Calu3 (cell line): ENCODE measurements at places on chromosomes 12 and 14. TPM values are rescaled to one million over a fixed set of nuclear protein-coding genes. Genes with fewer than 3 reads are reported as not detected.

KICS2 gene
- 12.6 and 18.3 TPM in 2 replicates for total RNA-seq

TMEM179 gene
- total RNA-seq, result not detected in 2 replicates

PLEKHD1 gene
- 0.56 and 0.73 TPM in 2 replicates for total RNA-seq

DCTN2 gene
- total RNA-seq, result 121 and 131 TPM in 2 replicates

MYF6 gene
- total RNA-seq, result not detected in 2 replicates

OR6C2 gene
- not detected in 2 replicates for total RNA-seq

TSHR gene
- not detected in 2 replicates for total RNA-seq

NIN gene
- total RNA-seq, result 19.1 and 26.6 TPM in 2 replicates

CPSF6 gene
- total RNA-seq, result 114 and 136 TPM in 2 replicates

TESPA1 gene
- not detected in 2 replicates for total RNA-seq

AKAP3 gene
- total RNA-seq, result 1.5 and 1.6 TPM in 2 replicates

MGAT4C gene
- total RNA-seq, result not detected in 2 replicates

DNA sequence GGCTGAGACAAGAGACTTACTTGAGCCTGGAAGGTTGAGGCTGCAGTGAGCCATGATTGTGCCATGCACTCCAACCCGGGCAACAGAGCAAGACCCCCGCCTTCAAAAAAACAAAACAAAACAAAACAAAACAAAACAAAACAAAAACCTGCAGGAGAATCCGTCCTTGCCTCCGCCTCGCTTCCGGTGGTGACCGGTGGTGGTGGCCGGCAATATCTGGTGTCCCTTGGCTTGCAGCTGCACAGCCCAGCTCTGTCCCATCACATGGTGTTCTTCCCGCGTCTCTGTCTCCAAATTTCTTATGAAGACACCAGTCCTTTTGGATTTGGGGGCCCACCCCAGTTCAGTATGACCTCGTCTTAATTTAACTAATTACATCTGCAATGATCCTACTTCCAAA lies 10.0 kb downstream of the SMIM41 start:
- H3K4me1 ChIP-seq, result no peaks in the 10 kb centered on the region
- H3K27ac ChIP-seq, result no peak overlapping the region
- H3K4me3 ChIP-seq, result no peak overlapping the region
- no peaks in the 10 kb centered on the region for H3K36me3 ChIP-seq
- DNase-seq, result no peak

DNA sequence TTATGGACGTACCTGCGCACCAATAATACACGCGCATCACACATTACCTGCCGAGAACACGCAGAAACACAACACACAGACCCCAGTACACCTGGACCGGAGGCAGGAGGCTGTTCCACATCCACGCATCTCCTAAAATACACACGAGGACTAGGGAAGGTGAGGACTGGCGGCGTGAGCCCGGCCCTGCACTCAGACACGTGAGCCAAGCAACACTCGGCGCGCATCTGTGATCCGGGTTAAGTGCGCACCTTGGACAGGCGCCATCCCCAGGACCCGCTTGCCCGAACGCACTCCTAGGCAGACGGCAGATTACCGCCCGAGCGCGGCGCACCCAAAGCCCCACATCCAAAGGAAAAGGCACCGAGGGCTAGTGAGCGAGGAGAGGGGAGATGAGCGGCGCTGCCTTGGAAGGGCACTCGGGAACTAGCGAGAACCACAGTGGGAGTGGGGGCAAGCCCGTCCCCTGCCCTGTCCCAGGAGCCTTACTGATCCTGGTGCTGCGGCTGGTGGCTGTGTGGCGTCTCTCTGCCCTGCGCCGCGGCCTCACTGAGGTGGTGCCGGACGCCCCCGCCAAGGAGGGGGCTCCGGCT lies 417 bp downstream of the GLS2 start:
- peaks cover 18% of the 10 kb centered on the region for H3K4me1 ChIP-seq
- peak overlapping the region; percentile 83 for H3K27ac ChIP-seq
- DNase-seq, result peak; percentile 58
- H3K4me3 ChIP-seq, result peak overlapping the region; percentile 98

- peaks cover 99% of the 10 kb centered on the region for H3K4me1 ChIP-seq
- peak overlapping the region; percentile 86 for H3K27ac ChIP-seq
- peak; percentile 36 for DNase-seq
Observed at GRCh38 chr12:13204428-13204827, 7.9 kb downstream of the EMP1 start.

GRCh38 chr14:63362389-63362819 lies 43.7 kb upstream of the GPHB5 start:
- H3K4me1 ChIP-seq, result no peaks in the 10 kb centered on the region
- DNase-seq, result no peak
- no peak overlapping the region for H3K4me3 ChIP-seq
- no peaks in the 10 kb centered on the region for H3K36me3 ChIP-seq

- H3K36me3 ChIP-seq, result no peaks in the 10 kb centered on the region
- no peak for DNase-seq
- no peak overlapping the region for H3K4me3 ChIP-seq
- no peak overlapping the region for H3K27ac ChIP-seq
- H3K27me3 ChIP-seq, result peaks cover 33% of the 10 kb centered on the region
Observed at GRCh38 chr14:23195552-23196101, 12.2 kb upstream of the SLC7A8 start.

DNA sequence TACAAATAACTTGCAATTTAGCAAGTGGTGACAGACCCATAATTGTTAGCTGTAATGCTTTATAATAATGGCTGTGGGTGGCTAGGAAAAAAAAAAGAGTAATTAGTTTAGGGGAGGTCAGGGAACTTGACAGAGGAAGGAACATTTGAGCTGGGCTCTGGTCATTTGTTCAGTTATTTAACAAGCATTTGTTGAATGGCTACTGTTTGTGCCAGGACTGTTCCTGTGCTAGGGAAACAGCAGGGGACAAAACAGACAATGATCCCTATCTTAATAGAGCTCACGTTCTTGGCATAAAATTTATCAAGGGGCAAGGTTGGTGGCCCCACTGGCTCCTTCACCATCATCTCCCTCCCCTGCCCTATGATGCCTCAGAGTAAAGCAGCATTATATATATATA lies 18.5 kb downstream of the CHST11 start:
- H3K27me3 ChIP-seq, result peaks cover 50% of the 10 kb centered on the region
- H3K27ac ChIP-seq, result no peak overlapping the region
- H3K4me3 ChIP-seq, result no peak overlapping the region
- no peaks in the 10 kb centered on the region for H3K36me3 ChIP-seq

- peaks cover 5% of the 10 kb centered on the region for H3K36me3 ChIP-seq
- DNase-seq, result no peak
- H3K4me3 ChIP-seq, result no peak overlapping the region
Observed at GRCh38 chr12:50642761-50643160, 121.1 kb upstream of the ATF1 start.

GRCh38 chr12:117124421-117125271 lies 25.4 kb upstream of the TESC start:
- H3K4me1 ChIP-seq, result peaks cover 23% of the 10 kb centered on the region
- no peaks in the 10 kb centered on the region for H3K27me3 ChIP-seq
- DNase-seq, result no peak
- no peak overlapping the region for H3K27ac ChIP-seq

GRCh38 chr12:86772696-86773095 lies 516.5 kb upstream of the MGAT4C start:
- no peak for DNase-seq
- H3K27ac ChIP-seq, result no peak overlapping the region
- no peaks in the 10 kb centered on the region for H3K27me3 ChIP-seq
- H3K36me3 ChIP-seq, result no peaks in the 10 kb centered on the region

DNA sequence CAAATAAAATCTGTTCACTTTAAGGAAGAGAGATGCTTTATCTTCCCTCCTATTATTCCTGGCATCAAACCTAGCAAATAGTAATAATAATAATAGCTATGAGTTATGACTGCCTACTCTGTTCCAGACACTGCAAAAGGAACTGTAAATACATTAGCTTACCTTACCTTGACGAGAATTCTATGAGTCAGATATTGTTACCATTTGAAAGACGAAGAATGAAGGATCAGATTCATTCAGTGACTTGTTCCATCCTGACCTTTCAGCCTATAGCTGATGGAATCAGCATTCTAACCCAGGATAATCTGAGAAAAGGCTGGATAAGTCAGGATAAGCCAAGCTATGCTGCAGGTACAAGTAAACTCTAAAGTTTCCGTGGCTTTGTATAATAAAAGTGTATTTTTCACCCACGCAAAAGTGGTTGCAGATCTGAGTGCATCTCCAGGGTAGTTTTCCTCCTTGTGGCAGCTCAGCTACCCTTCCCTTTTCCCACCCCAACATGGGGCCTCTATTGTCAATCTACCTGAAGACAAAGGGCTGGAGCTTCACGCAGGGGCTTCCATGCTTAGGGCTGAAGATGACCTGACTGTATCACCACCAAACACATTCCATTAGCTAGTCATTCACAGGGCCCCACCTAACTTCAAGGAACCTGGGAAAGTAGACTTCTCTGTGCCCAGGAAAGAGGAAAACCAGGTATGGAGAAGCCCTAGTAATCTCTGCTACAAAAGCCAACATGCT lies 57.2 kb upstream of the CCND2 start:
- no peaks in the 10 kb centered on the region for H3K4me1 ChIP-seq
- H3K27me3 ChIP-seq, result peaks cover 93% of the 10 kb centered on the region
- no peak for DNase-seq
- no peak overlapping the region for H3K4me3 ChIP-seq

DNA sequence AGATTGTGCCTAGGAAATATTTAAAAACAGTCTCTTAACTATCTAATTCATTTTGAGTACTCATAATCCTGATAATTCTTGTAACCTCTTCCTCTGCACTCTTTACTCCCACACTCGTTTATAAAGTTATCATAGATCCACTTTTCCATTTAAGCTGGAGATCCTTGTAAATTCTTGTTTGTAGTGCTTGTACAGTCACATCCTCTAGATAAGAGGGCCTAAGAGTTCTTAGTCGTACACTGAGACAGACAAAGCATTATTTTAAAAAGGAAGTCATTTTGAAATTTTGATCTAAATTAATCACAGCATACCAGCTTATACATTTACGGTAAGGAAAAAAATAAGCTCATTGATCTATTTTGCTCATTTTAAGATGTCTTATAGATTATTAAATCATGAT lies 42.5 kb downstream of the LMO3 start:
- no peaks in the 10 kb centered on the region for H3K36me3 ChIP-seq
- no peak overlapping the region for H3K4me3 ChIP-seq
- no peaks in the 10 kb centered on the region for H3K27me3 ChIP-seq
- no peaks in the 10 kb centered on the region for H3K4me1 ChIP-seq

- H3K4me1 ChIP-seq, result peaks cover 11% of the 10 kb centered on the region
- no peak overlapping the region for H3K27ac ChIP-seq
- no peak for DNase-seq
- H3K27me3 ChIP-seq, result no peaks in the 10 kb centered on the region
Observed at GRCh38 chr12:93130366-93131054, 201.4 kb upstream of the EEA1 start.

GRCh38 chr14:54682578-54682977 lies 115.7 kb downstream of the SAMD4A start:
- no peaks in the 10 kb centered on the region for H3K36me3 ChIP-seq
- DNase-seq, result no peak
- no peaks in the 10 kb centered on the region for H3K4me1 ChIP-seq
- no peak overlapping the region for H3K4me3 ChIP-seq
- no peak overlapping the region for H3K27ac ChIP-seq

DNA sequence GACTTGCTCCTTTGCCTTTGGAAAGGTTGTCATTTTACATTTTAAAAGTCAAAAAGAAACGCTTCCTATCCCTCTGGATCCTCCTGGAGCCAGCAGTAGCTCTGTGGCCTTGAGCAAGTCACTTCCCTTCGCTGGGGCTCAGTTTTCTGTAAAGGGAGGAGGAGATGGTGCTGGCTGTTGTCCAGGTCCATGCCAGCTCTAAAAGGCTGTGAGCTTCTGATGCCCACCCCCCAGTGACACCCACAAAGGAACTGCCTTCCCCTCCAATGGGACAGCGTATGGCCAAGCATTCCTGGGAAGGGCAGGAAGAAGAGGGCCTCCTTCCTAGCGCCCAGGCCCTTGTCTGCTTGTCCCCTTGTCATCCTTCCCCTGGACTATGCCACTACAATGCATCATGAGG lies 81.5 kb downstream of the NTF3 start:
- no peaks in the 10 kb centered on the region for H3K4me1 ChIP-seq
- no peaks in the 10 kb centered on the region for H3K36me3 ChIP-seq
- H3K27me3 ChIP-seq, result no peaks in the 10 kb centered on the region

- no peaks in the 10 kb centered on the region for H3K36me3 ChIP-seq
- no peaks in the 10 kb centered on the region for H3K4me1 ChIP-seq
- no peak overlapping the region for H3K27ac ChIP-seq
- H3K4me3 ChIP-seq, result no peak overlapping the region
- peaks cover 91% of the 10 kb centered on the region for H3K27me3 ChIP-seq
Observed at GRCh38 chr14:76104802-76105355, 46.8 kb upstream of the GPATCH2L start.

GRCh38 chr12:76529226-76529918 lies 30.2 kb downstream of the OSBPL8 start:
- no peaks in the 10 kb centered on the region for H3K36me3 ChIP-seq
- H3K4me3 ChIP-seq, result no peak overlapping the region
- no peak for DNase-seq
- no peak overlapping the region for H3K27ac ChIP-seq

DNA sequence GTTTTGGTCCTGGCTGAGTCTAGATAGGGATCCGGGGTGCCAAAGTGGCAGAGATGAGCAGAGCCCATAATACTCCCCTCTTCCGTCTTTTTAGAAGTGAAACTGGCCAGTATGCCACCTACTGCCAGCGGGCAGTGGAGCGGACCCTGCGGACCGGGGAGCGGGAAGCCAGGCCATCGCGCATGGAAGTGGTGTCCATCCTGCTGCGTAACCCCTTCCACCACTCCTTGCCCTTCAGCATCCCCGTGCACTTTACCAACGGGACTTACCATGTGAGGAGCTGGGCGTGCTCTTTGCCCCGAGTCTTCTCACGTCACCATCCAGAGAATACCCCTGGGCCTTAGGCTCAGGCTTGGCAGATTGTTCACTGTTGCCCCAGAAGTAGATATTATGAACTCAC lies 21.0 kb downstream of the PIGH start:
- DNase-seq, result no peak
- H3K36me3 ChIP-seq, result no peaks in the 10 kb centered on the region
- H3K4me1 ChIP-seq, result peaks cover 9% of the 10 kb centered on the region
- no peak overlapping the region for H3K4me3 ChIP-seq

DNA sequence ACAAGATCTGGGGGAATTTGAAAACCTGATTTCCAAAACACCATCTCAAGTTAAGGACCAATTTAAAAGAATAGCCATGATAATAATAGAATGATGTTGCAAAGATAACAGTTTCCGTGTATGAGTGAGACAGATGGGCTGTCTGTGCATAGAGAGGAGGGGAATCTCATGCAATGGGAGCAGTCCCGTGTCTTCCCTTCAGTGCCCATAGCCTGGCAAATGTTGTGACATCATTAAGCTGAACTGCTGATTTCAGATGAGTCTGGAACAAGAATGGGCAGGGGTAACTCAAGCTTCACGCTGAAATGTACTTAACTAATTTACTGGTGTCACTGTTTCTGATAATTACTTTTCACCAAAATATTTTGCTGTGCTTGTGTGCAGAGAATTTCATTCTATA lies 454.0 kb downstream of the FOXG1 start:
- no peak overlapping the region for H3K4me3 ChIP-seq
- H3K36me3 ChIP-seq, result no peaks in the 10 kb centered on the region
- no peak overlapping the region for H3K27ac ChIP-seq
- H3K4me1 ChIP-seq, result no peaks in the 10 kb centered on the region
- DNase-seq, result no peak
